ENCODE measurements at places on chromosomes 2 and 18.

DNA sequence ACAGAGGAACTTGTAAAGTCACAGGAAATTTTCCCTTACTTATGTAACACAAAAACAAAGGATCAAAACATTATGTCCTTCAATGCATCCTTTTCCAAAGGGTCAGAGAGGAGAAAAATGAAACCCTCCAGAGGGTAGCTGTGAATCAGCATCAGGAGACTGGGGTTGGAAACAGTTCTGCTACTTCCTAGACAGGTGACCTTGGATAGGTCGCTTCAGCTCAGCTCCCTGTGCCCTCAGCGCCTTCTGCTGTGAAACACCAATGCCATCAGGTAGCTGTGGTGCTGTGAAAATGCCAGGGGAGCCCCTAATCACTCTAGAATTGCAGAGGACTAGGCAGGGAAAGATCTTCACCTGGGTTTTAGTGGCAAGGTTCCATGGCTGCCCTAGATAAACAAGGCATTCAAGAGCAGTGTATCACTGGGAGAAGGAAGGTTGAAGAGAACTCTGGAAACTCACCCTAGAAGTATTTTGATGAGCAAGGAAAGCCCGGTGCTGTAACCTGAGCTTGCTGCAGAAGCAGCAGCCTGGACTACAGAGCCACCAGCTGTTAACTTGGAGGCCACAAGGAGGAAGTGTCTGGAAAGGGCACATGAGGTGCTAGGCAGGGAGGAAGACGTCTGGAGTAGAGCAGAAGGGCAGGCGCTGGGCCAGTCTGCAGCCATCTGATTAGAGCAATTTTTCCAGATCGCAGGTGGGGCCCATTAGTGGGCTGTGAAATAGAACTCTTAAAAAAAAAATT lies 100.7 kb upstream of the MCFD2 start:
- DNase-seq, result peak; percentile 71

- DNase-seq, result no peak
Observed at GRCh38 chr2:183898641-183899040, 699.7 kb upstream of the ZNF804A start.

GRCh38 chr18:40576507-40577115 lies 1378.4 kb upstream of the PIK3C3 start:
- no peak for DNase-seq

DNA sequence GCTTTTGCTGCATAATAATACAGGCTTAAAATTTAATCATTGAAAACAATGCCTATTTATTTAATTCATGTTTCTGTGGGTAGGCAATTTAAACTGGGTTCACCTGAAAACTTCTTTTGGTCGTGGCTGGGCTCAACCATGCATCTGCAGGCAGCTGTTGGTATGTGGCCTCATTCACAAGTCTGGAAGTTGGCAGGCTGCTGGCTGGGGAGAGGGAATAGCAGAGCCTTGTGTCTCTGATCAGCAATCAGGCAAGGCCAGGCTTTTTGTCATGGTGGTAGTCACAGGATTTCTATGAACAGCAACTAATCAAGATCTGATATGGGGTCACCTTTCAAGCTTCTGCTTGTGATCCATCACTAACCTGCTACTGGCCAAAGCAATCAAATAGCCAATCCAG lies 130.1 kb upstream of the KCNJ3 start:
- no peak for DNase-seq

DNA sequence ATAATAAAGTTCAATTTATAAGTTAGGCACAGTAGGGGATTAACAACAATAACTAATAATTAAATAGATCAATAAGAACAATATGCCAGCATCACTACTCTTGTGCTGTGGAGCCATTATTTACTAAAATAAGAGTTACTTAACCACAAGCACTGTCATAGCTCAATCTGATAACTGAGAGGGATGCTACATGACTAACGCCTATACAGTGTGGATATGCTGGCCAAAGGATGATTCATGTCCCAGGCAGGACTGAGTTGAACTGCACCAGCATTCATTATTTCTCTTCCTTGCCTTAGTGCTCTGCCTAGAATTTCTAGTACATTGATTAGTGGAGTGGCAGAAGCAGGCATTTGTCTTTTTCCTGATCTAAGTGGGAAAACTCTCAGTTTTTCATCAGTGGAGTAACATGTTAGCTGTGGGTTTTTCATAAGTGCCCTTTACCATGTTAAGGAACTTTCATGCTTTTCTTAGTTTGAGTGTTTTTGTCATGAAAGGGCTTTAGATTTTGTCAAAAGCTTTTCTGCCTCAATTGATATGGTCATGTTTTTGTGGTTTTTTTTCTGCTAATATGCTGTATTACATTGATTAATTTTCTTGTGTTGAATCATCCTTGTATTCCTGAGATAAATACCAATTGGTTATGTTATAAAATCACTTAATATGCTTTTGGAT lies 21.7 kb downstream of the KIAA1328 start:
- peak; percentile 61 for DNase-seq

DNA sequence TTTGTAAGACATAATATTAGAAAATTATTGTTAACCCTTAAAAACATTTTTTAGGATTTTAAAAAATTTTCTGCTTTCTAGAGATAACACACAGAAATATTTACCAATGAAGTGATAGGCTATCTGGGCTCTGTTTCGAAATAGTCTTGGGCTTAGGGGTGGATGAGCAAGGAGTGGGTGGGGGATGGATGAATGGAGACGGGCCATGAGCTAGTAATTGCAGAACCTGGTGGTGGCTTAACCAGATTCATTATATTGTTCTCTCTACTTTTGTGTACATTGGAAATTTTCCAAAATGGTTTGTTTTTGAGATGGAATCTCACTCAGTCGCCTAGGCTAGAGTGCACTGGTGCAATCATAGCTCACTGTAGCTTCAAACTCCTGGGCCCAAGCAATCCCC lies 89.6 kb downstream of the TCF7L1 start:
- no peak for DNase-seq

- peak; percentile 76 for DNase-seq
Observed at GRCh38 chr2:173184031-173185004, 108.7 kb downstream of the MAP3K20 start.

DNA sequence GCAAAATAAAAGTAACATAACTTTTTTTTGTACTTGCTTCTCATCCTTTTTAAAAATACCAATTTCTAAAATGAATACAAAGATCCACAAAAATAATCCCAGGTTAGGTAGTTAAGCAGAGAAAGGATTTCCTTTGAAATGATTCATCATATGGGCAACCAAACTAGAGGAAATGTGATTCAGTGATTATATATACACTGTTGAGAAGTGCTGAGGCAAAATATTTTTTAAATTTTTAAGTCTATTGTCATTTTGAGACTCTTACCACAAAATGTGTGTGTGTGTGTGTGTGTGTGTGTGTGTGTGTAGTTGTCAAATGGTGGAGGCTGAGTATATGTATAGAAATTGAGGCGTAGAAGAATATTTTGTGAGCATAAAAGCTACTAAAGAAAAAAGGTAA lies 1075.3 kb downstream of the LRP1B start:
- DNase-seq, result peak; percentile 77

DNA sequence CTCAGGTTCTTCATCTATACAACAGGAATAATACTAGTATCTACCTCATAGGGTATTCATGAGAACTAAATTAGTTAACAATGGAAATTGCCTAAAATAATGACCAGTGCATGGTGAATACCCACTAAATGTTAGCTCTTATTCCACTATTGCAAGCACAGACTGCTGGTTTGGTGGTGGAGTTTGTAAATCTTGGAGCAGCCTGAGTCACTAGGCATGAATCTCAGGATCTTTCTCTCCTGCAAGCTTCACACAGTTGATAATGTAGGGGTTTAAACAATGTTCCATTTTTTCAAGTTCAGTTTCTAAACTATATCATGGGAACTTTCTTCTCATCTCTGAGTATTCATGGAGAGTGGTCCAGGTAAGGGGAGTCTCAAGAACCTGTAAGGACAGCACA lies 84.0 kb downstream of the OSR1 start:
- DNase-seq, result no peak

GRCh38 chr18:5424903-5425664 lies 118.7 kb downstream of the EPB41L3 start:
- DNase-seq, result peak; percentile 67

- peak; percentile 78 for DNase-seq
Observed at GRCh38 chr2:240913810-240914644, 7.9 kb downstream of the CROCC2 start.

DNA sequence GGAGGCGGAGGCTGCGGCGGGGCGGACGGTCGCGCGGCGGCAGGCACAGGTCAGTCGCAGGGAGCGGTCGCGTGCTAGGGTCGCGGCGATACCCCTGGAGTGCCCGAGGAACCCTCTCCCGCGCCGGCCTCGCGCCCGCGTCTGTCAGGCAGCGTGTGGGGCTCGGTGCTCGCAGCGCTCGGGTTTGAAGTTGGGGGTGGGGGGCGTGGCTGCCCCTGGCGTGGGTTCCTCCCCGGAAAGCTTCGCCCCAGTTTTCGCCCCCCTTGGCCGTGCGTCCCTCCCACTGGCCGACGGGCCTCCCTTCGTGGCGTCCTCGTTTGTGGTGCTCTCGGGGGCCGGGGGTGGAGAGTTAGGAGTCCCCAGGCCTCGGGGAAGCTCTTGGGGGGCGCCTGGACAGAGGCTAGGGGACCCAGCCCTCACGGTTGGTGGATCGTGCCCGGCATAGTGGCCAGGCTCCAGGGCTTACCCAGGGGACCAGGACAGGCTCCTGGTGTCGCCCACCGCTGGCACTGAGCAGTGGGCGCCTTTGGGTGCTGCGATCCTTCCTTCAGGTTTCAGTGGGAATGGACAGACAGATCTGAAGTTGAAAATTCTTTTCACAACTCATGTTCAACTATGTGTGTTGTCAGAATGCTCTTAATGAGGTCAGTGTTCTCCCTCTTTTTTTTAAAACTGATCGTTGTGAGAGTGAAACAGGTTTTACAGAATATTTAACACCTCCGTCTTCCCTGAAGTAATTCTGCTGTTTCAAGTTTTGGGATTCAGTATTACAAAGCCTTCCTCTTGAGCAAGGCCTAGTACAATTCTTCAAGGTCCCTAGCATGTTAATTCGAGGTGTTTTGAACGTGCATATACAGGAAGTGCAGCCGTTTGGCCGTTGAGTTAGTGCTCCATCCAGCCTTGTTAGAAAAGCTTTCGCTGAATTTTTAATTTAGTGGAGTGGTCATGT lies 604 bp downstream of the RALBP1 start:
- peak; percentile 64 for DNase-seq

All from endothelial cell of umbilical vein (primary cell).